ENCODE measurements at places on chromosomes 11 and 22.

DNA sequence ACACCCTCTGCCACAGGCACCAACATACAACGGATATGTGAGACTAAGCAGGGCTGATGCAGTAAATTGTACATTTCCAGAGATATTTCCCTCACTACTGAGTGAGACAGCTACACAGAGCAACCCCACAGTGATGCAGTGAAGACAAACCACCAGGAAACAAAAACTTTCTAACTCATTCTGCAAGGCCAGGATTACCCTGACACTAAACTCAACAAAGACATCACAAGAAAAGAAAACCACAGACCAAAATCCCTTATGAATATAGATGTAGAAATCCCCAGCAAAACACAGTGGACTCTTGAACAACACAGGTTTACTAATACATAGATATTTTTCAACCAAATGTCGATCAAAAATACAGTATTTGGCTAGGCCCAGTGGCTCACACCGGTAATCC, 1.5 kb upstream of the SLC7A4 start:
- DNase-seq = no peak

GRCh38 chr11:77332259-77332658, 30.8 kb upstream of the GDPD4 start:
- DNase-seq = no peak

DNA sequence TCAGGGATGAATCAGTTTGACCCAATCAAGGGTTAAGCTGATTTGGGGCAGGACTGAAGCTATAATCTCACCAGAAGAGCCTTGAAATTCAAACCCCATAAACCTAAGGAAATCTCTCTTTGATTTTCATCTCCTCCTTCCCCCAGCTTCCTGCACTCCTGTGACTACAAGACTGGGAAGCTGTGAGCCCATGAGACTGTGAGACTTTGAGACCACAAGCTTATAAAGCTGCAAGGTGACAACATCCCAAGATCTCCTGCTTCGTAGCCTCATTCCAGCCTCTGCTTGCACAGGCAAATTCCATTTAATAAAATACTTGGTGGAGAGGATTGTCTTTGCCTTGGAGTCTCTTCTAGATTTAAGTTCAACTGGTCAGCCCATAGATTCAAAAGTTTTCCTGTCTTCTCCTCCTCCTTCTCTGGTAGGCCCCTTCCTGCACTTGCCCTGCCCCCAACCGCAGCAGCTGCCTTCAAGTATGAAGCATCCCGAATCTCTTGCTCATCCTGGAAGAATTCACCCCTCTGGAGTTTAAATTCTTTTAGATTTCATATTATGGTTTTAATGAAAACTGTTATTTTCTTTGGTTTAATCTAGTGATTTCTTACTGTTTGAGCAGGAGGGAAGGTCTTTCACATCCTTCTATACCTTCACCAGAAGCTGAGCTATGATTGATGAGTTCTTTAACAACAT, 42.1 kb downstream of the PAMR1 start:
- DNase-seq = no peak

DNA sequence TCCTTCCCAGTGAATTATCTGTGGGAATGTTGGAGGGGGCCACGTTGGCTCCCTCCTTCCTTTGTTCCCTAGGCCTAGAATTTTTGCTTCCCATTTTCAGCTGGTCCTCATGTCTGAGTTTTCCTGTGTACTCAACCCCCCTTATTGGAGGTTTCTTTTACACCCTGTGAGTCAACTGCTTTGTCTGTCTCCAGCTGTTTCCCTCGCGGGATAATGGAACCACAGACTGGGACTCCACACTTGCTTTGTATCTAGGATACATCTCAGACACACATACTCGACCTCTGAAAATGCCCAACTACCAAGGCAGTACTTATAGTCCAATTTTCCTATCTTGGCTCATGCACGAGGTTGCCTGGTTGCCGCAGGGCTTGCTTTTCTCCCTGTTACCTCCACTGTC, 352.7 kb upstream of the MPPED2 start:
- DNase-seq = no peak

DNA sequence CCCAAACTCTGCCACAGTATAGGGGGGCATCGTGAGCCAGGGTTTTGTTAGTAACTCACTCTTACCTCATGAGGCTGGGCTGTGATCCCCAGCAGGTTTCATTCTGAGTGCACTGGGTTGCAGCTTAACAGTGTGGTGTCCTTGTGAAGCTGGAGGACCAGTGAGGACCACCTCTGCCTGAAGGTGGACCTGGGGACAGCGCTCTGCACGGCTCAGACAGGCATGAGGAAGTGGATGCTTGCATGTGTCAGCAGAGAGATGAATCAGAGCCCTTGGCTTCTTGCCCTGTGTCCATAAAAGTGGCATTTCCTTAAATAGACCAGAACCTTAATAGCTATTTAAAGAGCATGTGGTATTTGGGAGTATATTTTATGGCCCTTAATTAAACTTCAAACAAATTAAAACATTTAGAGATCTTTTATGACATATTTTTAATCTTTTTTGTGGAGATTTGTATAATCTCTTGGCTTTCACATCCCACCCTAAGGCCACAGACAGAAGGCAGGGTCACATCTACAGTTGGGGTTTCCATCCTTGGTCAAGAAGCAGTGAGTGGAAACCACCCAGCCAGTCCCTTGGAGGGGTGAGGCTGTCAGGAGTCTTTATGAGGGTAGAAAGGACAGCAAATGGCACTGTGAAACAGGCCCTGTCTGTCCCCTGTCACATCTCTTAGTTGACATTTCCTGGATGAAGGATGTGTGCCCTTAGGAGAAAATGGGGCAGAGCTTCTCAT, 24.8 kb upstream of the ADORA2A start:
- DNase-seq = no peak

GRCh38 chr11:86162239-86162638, 82.3 kb upstream of the EED start:
- DNase-seq = no peak

GRCh38 chr11:13876423-13876822, 86.1 kb upstream of the SPON1 start:
- no peak for DNase-seq

- no peak for DNase-seq
These were observed 10.1 kb downstream of the AIP start for GRCh38 chr11:67492801-67493547.

DNA sequence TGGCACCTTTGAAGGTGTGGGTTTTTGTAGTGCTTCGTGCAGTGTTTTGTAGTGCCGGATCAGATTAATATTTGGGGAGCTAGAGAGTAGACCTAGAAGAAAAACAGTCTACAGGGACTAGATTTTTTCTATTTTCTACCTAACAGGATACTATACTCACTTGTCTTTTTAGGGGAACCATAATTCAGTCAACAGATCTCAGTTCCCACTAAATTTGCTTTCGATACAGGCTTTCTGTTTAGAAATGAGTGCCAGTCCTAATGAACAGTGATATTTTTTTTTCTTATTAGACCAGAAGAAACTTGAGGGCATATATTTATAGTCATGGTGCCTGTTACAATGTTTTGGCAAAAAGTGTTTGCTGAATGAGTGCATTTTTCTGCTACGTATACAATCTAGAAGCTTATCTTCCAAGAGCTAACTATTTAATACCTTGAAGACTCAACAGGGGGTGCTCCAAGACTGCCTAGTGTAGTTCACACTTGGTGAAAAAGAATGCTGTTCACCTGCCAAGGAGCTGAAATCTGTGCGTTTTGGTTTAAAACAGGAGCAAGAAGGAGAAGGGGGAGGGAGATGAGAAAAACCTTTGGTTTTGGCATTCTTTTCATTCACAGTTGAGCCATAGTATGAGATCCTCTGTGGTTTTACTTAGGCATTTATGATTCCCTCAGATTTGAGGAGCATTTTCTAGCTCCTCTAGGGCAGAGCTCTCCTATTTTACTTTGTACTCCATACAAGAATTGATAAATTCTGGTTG, 44.9 kb upstream of the VSTM5 start:
- DNase-seq = no peak

DNA sequence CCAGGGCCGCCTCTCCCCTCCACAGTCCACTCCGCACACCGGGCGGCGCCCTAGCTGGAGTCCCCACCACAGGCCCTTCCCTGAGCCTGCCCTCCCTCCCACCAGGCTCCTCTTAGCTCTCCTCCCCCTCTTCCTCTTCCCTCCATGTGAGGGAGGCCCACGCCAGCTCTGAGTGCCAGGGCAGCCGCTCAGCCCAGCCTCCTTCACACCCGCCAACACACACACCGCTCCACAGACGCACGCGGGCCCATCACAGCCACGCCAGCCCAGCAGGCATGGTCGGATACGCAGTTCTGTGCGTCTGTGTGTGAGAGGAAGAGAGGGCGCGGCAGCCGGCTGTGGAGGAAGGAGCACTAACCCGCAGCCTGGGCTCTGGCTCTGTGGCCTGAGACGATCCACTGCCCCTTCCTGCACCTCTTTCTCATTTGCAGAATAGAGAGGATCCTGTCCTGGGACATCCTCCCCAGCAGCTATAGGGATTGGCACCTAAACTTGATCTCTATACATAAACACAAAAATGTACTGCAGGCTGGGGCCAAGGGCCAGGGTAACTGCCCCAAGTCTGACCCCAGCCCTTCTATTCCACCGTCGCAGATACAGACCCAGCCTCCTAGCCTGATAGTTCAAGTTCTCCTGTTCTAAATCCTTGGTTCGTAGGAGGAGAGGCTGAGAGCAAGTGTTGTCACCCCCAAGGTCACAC, 3.5 kb downstream of the CHRM4 start:
- no peak for DNase-seq

DNA sequence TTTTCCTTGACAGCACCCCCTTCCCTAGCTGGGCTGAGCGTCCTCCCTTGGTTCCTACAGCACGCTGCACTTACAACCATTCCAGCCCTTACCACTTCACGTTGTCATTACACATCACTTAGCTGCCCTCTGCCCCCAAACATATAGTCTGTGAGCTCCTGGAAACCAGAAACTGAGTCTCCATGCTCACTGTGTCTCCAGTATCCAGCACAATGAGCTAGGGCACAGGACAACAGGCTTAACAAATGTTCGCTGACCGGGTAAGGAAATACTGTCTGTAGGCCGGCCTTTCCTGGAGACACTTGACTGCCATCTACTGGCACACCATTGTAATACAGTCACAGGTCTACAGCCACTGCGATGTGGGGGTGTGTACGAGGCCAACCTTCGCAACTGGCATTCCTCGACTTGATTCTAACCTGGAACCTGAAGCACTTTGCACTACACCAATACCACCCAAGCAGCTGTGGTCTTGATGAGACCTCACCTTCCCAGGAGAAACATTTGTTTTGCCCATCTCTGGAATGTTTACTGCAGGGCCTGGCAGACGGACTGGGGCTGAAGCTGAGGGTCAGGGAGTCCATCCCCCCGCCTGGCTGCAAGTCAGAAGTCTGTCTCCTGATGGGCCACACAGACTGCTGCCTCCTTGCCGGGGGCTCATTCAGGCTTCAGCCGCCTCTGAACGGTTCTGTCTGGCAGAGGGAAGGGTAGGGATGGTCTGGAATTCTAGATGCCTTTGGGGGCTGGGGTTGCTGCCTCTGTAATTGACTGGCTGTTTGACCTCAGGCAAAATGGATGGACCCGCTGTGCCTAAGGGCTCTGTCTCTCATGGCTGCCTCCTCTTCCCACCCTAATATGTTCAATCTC, 72.0 kb downstream of the SYN3 start:
- DNase-seq = peak; percentile 5

- no peak for DNase-seq
These were observed 37.4 kb downstream of the MTMR2 start for GRCh38 chr11:95886462-95886861.

DNA sequence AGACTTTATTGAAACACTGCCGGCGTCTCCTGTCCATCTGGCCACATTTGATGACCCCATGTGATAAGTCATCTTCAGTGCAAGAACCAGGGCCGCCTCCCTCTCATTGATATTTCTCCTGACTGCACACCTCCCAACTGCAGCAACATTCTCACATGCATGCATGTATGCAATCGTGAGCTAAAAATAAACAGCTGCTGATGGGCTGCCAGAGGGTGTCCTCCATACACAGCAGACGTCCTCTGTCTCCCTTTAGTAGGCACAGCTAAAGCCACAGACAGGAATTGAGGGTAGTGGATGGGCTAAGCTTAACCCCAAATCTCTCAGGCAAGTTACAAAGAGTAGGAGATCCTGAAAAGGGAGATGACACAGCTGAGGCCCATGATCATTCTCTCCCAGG, 106.7 kb upstream of the HSD17B12 start:
- DNase-seq = no peak

GRCh38 chr11:61799665-61800284, 7.1 kb downstream of the FEN1 start:
- DNase-seq = no peak

DNA sequence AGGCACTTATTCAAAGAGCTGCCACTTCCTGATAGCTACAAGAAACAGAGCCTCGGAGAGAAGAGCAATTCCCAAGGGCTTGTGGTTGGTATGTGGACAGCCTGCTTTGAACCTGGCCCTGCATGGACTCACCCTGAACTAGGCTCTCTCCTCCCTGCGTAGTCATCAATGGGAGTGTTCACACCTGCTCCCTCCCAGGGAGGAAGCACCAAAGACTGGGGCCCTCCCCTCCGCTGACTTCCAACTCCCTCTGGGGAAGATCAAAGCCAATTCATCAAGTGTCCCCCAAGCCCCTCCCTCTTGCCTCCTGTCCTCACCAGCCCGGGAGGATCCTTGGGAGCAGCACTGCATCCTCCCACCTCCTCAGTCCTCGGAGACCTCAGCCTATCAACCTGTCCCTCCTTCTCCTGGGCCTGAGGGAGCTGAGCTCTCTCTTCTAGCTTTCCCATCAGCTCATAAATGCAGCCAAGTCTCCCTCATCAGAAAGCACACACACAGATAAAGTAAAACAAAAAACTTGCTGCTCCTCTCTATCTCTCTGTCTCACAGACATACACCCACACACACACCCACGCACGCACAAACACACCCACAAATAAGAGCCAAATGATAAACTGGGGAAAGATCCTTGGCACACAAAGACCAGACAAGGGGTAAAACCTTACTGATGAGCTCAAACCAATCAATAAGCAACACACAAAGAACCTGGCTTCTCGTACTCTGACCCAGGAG, 3.3 kb downstream of the A4GALT start:
- no peak for DNase-seq

DNA sequence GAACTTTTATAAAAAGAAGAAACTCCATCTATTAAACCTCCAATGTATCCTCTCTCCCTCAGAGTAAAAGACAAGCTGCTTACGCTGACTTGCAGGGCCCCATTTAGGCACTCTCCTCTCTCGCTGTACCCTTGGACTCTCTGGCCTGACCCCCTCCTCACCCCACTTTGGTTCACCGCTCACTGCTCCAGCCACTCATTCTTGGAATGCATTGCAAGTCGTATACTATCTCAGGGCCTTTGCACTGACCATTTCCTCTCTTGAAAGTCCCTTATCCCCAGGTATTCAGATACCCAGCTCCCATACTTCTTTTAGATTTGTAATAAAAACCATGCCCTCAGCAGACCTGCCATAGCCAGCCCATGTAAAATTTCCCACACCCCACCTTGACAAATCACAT, 139.6 kb downstream of the DBX1 start:
- no peak for DNase-seq

DNA sequence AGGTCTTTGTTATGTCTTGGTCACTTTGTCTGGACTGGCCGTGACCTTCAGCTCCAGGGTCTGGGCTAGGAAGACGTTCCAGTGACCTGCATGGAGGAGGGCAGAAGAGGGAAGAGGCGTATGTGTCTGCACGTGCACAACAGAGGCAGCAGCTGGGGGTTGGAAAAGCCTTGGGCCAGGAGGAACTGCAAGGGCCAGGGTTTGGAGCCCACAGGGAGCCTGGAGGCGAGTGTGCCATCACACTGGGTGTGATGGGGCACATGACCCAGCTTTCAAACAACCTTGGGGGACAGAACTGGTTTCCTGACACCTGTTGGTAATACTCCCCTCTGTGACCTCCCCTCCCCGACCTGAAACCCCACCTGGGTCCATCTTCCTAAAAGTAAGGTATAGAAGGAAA, 34.7 kb downstream of the CHRDL2 start:
- no peak for DNase-seq

Measured in activated CD4-positive, alpha-beta T cell treated with anti-CD3 and anti-CD28 coated beads, Interleukin-2, amount 50 U/mL, for 4 hours (primary cell).